Caudate nucleus (tissue), 63 donors: ENCODE measurements at places on chromosomes 13 and 19.
A peak's percentile ranks its signal among the peaks of the same experiment; 100 is the strongest.

DNA sequence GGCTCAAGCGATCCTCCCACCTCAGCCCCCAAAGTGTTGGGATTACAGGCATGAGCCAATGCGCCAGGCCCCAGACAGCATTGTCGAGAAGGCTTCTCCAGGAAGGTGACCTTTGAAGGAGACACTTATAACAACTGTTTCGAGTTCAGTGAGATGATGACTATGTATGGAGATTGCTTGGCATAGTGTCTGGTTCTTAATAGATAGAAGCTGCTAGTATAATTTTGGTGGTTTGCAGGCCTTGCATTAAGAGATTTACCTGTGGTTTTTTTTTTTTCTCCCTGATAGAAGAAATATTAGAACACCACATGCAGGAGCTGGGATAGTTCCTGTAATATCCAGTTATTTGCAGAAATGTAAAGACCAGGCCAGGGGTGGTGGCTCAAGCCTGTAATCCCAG is 3.7 kb downstream of the MARCHF2 start:
- no peak for DNase-seq

- peak; percentile 3 for DNase-seq
Observed at GRCh38 chr13:29847501-29847983, 2.9 kb downstream of the UBL3 start.

DNA sequence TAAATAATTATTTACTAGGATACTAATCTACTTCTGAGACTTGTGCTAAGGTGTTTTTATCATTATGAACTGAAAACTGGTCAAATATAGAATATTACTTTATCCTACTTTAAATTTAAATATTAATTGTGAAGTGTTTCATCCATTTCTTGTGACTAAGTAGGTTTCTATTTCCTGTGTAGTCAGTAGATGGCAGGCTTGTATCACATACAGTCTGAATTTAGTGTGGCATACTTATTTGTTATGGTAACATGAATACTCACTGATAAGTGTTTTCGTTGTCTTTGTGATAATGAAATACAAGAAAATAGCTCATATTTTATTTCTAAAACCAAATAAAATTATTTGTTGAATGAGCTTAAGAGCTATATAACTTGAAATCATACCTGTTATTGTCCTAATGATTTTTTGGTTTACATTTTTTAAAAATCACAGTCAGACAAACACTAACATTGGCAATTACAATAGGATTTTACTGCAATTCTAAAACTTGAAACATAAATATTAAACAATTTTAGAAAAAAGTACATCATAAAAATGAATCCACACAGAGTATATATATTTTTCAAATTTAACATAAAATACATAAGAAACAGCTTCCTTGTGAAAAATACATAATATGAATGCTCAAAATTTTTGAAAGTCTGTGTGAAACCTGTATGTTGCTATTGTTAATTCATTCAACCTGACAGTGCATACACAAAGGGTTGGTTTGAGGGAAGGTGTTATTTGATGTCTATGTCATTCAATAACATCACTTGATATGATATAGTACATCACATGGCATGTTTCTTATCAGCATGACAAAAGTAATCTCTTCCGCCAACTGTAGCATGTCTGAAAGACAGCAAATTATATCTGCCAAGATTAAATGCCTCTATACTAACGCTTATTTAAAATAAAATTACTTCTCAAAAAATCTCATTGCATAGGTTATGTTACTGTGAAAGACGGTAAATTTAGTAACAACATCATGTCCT is 904.8 kb upstream of the PCDH20 start:
- no peak for DNase-seq

GRCh38 chr19:34990578-34991192 is 9.4 kb upstream of the GRAMD1A start:
- no peak for DNase-seq

DNA sequence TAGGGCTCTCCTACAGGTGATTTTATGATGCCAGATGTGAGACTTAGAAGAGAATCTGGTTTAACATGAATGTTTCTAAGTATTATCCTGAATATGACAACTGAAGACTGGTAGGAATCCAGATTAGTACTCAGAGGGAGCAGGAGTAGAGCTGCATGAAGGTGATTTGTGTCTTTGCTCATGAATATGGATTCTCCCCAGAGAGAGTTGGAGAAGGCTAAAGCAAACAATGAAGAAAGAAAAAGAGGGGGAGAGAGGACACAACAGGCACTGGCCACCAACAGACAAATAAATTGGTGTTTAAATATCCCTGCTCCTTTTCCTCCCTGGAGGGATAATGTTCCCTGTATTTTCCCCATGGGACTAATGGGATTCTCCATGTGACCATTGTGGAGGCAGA is 427.0 kb upstream of the KLF12 start:
- DNase-seq = no peak

DNA sequence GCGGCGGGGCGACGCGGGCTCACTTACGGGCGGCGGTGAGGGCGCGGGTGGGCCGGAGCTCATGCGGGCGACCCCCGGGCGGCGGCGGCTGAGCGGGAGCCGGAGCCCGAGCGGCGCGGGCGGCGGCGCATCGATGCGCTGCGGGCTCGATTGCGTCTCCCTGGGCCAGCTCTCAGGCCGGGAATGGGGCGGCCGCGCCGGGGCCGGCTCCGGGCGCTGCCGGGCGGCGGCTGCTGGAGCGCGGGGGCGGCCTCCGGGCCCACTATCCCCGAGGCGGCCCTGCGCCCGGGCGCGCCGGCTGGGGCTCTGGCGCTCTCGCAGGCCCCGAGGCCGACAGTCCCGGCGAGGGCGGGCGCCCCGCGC is 1.4 kb upstream of the TSHZ3 start:
- no peak for DNase-seq

GRCh38 chr19:13774217-13775191 is at the start of gene C19orf53:
TSS of gene C19orf53 (plus strand) at chr19:13774456. CDS start at chr19:13774478, 22 bp downstream.
- peak; percentile 91 for DNase-seq

DNA sequence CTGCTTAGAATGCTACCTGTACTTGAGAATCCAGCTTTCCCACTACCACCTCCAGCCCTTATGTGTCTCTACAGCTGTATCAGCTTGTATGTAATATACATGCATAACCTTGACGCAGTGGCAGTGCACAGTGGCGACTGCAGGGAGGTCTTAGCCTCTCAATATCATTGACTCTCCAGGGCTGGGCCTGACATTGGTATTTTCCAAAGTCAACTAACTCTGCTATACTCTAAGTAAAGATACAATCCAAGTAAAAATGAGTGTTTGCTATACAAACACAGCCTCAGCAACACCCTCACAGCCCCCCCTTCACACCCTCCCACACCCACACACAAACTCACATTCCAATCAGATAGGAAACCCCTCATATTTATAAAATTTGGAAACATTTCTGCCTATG is 6.7 kb upstream of the UBL3 start:
- DNase-seq = no peak

- DNase-seq = no peak
Observed at GRCh38 chr19:41327576-41328156, 17.7 kb downstream of the CCDC97 start.

DNA sequence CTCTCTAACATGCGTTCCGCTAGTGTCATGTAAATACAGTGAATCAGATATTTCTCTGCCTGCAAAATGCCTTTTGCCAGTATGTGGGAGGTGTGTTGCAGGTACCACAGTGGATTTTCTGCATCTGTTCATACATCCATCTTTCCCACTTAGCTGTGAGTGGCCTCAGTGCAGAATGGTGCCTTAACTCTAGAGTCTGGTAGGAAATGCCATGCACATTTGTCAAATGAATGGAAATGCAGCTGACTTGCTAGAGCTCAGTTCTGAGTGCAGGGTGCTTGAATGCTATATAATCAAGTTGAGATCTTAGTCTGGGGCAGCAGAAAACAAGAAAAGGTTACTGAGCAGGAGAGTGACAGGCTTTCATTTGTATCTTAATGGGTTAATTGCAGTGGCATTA is 68.2 kb downstream of the LRCH1 start:
- DNase-seq = no peak

DNA sequence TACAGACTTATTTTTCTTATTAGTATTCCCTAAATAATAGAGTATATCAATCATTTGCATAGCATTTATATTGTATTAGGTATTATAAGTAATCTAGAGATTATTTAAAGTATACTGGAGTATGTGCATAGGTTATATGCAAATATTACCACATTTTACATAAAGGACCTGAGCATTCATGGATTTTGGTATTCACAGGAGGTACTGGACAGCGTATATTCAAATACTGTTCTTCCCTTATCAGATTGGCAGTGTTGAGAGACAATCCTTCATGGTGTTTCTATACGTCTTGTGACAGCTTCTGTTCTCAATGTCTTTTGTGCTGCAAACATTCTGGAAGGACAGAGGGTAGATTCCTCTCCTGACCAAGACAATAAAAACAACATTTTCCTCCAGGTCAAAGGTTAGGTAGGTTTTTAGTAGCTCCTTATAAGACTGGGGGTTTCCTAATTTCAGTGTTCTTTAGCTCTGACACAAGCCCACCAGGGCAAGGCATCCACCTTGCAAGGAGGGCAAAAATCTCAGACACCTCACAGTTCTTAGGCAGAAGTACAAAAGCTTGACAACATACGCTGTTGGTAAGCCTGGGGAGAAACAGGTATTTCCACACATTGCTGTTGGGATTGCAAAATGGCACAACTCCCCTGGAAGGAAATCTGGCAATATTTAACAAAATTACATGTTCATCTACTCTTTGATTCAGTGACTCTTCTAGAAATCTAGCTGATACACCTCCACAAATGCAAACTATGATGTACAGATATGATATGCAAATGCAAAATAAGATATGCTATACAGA is 20.6 kb upstream of the PCCA start:
- no peak for DNase-seq

- no peak for DNase-seq
Observed at GRCh38 chr13:109680288-109680687, 106.1 kb downstream of the IRS2 start.

GRCh38 chr13:75384879-75385707 is 96.9 kb downstream of the TBC1D4 start:
- DNase-seq = no peak

- no peak for DNase-seq
Observed at GRCh38 chr13:73675821-73676220, 458.4 kb downstream of the KLF12 start.

DNA sequence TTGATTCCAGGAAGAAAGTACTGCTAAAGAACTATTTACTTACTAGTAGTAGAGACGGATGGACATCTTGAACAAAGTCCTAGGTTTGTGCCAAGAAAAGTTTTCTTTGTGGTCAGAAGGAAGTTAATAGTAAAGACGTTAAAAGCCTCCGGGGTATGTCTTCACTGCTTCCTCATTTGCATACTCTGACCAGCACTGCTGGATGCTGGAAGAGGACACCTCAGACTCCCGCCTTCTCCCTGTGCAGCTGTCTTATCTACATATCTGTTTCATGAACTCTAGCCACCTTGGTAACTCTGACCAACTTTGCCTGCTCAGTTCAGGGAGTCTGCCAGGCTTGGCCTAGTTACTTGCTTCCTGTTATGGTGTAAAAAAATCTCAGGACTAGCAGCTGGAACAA is 1109.1 kb upstream of the MIR17HG start:
- no peak for DNase-seq

GRCh38 chr19:3284759-3285646 is 60.5 kb downstream of the CELF5 start:
- DNase-seq = no peak

DNA sequence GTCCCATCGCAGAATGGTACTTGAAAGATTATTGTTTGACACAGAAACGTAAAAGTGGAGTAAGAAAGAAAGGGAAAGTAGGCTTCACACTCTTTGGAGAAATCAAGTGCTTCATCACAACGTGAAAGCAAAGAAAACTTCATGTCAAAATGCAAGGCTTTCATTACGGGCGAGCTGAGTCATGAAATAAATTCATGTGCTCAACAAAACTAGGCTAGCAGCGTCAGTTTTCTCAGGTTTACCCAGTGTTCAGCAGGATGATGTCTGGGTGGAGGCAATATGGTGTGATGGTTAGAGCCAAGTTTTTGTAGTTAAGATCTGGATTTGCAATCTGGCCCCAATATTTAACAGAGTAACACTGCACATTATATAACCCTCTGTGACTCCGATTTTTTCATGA is 128.0 kb downstream of the TRPC4 start:
- no peak for DNase-seq

- DNase-seq = no peak
Observed at GRCh38 chr19:37095859-37096258, 17.6 kb downstream of the ZNF420 start.

DNA sequence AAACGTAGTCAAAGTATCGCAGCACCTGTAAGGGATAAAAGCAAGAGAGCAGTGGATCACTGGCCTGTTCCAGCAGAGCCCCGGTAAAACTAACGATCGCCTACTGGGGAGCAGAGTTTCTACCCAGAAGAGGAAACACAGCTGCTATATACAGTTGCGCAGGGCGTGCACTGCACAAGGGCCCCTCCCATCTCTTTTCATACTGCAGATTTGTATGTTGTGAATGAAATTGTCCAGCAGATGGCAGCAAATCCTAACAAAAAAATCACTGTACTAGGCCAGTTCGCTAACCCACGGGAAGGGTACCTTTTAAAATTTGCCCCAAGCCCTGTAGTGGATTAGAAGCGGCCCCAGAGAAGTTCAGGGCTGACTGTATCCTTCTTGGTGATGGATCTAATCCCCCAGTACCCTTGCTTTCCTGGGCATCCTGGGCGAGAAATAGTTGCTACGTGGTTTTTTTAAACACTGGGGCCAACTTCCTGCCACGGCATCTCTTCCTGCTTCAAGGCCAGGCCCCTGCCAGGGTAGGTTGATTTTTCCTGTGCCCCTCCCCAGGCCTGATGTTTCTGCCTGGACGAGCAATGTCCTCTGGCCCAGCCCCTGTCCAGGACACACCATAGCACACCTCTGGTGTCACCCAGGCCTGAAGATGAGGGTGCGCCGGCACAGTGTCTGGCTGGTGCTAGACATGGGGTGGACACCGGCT is 127.0 kb downstream of the IER2 start:
- DNase-seq = no peak

- no peak for DNase-seq
Observed at GRCh38 chr19:19487077-19487949, 28.0 kb downstream of the TSSK6 start.

DNA sequence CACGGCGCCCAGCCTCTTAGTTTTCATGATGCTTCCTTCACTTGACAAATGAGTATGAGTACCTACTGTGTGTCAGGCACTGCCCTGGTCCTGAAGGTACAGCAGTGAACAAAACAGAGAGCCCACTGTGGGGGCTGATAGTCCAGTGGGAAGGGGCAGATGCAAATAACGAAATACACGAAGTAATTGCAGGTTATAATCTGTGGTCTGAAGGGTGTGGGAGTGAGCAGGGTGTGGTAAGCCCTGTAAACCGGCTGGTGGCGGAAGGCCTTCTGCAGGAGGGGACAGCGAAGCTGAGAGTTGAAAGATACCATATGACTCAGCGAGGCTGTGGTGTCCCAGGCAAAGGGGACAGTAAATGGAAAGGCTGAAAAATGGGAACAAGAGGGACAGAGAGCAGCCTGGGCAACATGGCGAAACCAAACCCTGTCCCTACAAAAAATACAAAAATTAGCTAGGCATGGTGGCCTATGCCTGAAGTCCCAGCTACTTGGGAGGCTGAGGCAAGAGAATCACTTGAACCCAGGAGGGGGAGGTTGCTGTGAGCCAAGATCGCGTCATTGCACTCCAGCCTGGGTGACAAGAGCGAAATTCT is 60.5 kb downstream of the MAP4K1 start:
- DNase-seq = no peak
